Stimulated activated CD8-positive, alpha-beta memory T cell treated with anti-CD3 and anti-CD28 coated beads, Interleukin-4, amount 100 ng/mL, for 1 hour (primary cell): ENCODE measurements at places on chromosomes 5 and 9.

- DNase-seq: no peak
Observed at GRCh38 chr5:138985683-138986082, 110.5 kb upstream of the LRRTM2 start.

DNA sequence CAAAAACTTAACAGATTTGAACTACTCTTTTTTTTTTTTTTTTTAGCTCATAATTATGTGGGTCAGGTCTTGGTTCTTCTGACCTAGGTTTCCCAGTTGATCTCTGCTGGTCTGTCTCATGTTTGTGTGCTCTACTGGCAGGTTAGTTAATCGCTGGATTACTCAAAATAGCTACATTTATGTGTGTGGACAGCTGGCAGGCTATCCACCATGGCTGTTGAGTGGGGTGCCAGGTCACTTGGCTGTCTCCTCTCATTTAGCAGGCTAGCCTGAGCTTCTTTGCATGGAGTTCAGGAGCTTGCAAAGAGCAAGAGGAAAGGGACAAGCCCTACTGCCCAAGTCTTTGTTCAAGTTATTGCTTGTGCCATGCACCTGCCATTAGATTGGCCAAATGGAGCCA lies 9.3 kb downstream of the ADCY2 start:
- DNase-seq: no peak

DNA sequence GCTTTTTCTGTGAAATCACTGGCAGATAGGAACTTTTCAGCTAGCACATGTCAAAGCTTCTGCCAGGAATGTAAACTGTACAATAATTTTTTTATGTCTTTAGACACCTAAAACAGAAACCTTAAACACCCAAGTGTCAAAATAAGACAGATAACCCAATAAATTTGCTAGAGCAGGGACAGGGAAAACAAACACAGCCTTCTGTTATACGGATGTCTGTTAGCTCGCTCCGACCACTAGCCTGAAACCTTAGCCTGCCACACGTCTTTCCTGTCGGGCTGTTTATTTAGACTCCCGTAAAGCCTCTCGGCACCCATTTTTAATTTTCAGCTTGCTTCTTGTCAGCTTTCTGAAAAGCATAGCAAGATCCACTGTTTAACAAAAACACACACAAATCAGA lies 355.4 kb upstream of the SLC24A2 start:
- DNase-seq: no peak

- DNase-seq: no peak
Observed at GRCh38 chr9:97075289-97075985, 36.5 kb upstream of the CTSV start.

DNA sequence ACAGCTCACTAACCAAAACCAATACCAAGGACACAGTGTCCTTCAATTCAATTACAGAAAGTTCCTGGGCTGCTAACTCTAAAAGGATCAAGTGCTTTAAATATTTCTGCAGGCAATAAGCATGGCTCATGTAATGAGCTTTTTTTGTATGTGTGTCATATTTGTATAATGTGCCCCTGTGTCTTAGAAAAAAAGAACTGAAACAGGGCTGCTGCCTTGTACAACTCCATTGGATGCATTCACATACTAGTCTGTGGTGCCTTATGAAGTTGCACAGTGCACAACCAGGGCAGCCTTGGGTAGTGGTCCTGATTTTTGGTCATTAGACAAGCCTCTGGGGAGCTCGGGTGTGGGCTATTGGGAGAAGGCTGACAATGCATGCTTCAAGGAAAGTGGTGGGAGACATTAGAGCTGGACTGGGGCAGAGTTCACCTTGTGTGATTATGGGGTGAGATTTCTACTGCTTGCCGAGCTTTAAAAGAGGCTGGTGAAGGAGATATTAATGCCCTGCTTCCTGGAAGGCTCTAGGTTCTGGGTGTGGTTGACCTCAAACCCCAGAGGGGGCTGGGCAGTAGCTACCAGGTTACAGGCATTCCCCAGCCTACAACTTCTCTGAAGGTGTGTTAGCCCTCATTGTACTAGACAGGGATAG lies 3.6 kb upstream of the CPEB4 start:
- DNase-seq: no peak

DNA sequence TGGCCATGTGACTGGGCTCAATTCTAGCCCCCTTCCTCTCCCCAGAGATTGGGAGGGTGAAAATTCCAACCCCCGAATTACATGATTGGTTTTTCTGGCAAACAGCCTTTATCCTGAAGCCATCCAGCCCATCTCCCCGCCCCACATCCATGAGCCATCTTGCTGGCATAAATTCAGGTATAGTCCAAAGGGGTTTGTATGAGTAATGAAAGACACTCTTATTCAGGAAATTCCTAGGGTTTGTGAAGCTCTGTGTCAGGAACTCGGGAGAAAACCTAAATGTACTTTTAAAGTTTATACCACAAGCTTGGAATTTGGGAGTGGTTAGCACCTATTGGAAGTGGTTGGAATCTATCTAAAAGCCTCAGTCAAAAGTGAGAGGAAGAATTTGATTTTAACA lies 80.6 kb upstream of the SIMC1 start:
- no peak for DNase-seq

- DNase-seq: no peak
Observed at GRCh38 chr9:91682806-91683205, 259.2 kb upstream of the NFIL3 start.

DNA sequence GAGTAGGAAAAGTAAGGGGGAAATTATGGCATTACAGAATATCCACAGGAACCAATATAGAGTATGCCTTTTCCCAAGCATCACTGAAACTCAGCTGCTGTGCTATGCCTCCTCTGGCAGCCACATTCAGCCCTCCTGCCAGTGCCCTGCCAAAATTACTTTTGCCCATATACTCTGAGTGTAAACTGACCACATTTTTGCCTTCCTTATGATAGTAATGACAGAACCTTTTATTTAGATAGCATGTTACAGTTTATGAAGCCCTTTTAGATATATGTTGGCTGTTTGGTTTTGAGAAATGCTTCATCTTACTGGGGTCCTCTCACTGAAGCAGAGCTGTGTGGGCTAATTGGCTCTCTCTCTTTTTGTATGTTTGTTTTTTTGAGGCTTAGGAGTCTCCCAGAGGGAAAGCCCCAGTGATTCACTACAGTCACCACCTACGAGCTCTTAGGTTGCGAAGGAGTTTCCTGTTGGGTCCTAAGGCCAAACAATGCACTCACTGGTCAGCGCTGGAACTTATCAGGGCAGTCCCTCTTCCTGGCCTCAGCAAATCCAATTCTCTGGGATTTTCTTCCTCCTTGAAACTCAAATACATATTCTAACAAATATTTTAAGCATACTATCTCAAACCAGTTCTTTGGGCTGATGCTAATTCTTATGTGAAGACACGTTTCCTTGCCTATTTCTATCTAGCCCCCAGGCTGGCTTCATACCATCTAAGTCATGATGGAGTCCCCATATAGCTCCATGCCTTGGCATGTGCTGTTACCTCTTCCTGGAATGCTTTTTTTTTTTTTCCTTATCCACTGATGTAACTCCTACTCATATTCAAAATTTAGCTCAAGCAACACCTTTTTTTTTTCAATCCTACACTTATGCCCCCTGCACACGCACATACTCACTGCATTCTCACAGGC lies 3.7 kb downstream of the PHF24 start:
- DNase-seq: no peak

DNA sequence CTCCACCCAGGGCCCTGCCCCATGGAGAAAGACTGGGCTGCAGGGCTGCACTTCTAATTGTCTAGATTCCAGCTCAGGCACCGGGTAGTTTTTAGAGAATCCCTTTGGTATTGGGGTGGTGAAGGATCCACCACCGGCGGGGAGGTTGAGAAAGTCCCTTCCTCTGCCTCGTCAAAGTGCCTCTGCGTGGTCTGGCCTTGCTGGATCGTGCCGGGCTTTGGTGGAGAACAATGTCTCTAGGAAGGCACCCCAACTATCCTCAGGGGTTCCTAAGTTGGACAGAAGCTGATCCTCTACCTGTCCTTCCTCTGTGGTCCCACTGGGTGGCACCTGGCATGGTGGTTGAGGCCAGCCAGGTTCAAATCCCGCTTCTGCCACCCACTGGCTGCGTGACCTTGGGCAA lies 7.3 kb upstream of the AMBP start:
- DNase-seq: no peak

DNA sequence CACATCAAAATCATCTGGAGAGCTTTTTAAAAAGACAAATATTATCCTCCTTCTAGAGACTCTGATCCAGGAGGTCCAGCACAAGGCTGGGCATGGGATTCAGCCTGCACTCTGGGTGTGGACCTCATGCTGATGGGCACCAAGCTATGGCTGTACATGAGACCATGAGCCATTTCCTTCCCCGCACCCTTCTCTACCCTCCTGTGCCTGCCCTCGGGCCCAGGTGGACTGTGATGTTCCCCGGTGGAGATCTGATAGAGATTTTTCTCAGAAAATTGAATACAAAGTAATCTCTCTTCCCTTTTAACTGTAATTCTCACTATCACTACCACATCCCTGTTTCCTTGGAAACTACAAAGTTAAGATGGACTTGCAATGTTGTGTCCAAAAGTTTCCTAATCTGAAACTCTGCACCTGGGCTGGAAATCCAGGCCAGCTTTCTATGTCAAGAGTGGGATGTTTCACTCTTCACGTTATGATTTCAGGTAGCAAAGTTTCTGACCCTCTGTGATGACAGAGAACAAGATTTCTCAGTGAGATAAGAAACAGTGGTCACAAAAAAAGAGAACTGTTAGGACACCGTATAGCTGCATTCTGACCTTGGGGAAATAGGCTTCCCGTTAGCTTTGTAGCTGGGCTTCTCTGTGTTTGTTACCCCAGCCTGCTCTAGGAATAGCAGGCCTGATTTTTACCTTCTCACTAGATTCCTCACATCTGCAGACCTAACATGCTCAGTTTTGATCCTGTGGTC lies 11.5 kb downstream of the SFXN1 start:
- no peak for DNase-seq

DNA sequence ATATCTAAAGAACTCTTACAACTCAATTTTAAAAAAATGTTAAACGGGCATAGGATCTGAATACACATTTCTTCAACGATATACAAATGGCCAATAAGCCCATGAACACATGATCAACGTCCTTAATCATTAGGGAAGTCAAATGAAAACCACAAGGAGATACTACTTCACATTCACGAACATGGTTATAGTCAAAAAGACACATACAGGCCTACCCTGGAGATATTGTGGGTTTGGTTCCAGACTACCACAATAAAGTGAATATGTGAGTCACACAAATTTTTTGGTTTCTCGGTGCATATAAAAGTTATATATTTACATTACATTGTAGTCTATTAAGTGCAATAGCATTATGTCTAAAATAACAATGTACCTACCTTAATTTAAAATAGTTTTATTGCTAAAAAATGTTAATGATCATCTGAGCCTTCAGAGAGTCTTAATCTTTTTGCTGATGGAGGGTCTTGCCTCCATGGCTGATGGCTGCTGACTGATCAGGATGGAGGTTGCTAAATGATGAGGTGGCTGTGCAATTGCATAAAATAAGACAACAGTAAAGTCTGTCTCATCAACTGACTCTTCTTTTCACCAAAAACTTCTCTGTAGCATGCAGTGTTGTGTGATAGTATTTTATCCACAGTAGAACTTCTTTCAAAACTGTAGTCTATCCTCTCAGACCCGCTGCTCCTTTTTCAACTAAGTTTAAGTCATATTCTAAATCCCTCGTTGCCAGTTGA lies 15.1 kb downstream of the AK3 start:
- DNase-seq: no peak

- DNase-seq: no peak
Observed at GRCh38 chr5:58666141-58666540, 83.3 kb downstream of the RAB3C start.

DNA sequence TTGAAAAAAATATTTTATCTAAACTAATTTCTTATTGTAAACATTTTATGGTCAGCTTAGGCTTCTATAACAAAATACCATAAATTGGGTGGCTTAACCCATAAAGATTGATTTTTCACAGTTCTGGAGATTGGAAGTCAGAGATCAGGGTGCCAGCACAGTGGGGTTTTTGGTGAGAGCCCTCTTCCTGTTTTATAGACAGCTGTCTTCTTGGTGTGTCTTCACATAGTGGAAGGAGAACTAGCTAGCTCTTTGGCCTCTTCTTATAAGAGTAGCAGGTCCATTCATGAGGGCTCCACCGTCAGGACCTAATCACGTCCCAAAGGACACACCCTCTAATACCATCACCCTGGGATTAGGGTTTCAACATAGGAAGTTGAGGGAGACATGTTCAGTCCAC lies 26.6 kb downstream of the OTULINL start:
- no peak for DNase-seq

DNA sequence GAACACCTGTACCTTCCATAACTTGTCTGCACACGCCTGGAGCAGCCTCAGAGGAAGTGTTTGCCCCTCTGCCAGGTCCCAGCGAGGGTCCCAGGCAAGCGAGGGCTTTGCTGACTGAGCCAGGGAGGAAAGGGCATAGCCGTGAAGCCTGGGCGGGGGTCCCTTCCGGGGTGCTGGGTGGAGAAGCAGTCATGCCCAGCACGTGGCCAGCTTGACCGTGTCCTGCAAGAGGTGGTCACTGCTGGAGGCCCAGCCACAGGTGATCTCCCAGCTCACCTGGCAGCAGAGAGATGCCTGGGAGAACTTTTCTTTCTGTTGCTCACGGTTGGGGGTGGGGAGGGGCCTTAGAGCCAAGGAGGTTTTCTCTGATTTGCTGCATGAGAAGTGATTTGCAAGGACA lies 195.3 kb downstream of the CACNA1B start:
- DNase-seq: no peak

DNA sequence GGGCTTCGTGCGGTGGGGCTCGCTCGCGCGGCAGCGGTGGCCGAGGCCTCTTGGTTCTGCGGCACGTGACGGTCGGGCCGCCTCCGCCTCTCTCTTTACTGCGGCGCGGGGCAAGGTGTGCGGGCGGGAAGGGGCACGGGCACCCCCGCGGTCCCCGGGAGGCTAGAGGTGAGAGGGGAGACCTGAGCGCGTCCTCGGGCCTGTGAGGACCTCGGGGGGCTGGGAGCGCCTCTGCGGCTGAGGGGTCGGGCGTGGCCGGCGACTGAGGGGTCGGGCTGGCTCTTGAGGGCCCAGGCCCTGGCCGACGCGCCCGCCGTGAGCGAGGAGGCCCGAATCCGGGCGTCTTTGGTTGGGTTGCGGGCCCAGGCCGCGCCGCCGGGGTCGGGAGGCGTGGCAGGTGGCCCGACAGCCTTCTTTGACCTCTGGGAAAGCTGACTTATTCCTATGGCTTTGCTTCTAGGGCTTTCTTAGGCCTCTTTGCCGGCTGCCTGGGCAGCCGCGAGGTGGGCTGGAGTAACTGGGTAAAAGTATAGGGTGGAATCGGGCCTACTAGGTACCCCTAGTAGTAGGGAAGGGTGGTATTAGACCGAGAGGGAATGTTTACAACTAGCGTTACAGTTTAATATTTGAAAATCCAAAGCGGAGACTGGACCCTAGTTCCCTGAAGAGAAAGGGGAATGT lies at the start of gene CANX:
TSS of gene CANX (plus strand) at position 33 of the 681 bp plus-strand sequence. CDS start 6,715 bp downstream, outside the sequence.
- no peak for DNase-seq

DNA sequence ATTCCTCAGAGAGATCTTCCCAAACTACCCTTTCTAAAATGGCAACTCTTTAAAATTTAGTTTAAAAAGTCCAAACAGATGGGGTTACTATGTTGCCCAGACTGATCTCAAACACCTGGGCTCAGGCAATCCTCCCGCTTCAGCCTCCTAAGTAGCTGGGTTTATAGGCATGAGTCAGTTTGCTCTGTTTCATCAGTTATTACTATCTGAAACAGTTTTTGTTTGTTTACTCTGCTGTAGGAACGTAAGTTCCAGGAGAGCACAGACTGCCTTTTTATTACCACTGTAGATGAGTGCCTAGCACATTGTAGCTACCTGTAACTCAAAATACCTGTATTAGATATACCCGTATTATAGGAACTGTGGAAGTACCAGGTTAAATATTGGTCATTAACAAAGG lies 89.4 kb downstream of the UHRF2 start:
- no peak for DNase-seq
